ENCODE measurements at places on chromosomes 2 and 18.

DNA sequence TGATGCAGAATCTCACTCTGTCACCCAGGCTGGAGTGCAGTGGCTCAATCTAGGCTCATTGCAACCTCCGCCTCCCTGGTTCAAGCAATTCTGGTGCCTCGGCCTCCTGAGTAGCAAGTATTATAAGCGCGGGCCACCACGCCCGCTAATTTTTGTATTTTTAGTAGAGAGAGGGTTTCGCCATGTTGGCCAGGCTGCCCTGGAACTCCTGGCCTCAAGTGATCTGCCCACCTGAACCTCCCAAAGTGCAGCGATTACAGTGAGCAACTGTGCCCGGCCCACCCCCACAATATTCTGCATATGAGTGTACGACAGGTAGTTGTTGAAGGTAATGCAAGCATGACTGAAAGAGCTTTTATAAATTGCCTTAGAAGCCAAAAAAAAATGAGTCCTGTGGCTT lies 1.2 kb downstream of the WDR75 start:
- DNase-seq = no peak

DNA sequence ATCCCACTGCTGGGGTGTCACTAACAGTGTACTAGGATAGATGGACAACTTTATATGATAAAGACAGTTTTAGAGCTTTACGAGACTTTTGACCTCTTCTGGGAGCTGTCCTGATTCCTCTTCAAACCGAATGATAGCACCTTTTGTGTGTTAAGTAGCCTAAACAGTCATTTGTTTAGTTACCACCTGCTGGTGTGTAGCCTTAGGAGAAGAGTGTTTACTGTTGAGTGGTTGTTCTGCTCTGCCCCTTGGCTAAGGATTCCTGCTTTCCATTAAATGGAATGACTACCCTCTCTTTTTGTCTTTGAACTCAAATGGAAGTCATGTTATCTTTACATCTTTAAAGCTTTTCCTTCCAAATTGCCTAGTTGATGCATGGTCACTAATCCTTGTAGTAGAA lies 28.0 kb upstream of the MGAT5 start:
- DNase-seq = no peak

DNA sequence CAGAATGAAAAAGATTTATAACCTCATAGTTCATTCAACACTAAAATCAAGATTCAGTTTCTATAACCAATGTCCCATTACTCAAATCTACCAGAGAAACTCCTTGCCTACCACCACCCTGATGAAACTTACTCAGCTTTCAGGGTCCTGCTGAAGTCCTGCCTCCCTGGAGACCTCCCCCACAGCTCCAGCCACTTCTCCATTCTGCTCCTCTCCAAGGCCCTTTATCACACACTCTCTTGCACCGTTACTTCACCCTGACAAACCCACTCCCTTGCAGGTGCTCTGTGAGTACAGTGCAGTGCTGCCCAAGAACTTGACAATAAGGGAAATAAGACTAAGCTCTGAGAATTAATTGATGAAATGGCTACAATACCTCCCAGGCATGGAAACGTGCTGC lies 83.5 kb upstream of the CDCA7 start:
- DNase-seq = peak; percentile 19

- DNase-seq = no peak
Observed at GRCh38 chr2:43402002-43402401, 175.6 kb upstream of the ZFP36L2 start.

- DNase-seq = no peak
Observed at GRCh38 chr18:25813110-25813509, 277.3 kb downstream of the SS18 start.

DNA sequence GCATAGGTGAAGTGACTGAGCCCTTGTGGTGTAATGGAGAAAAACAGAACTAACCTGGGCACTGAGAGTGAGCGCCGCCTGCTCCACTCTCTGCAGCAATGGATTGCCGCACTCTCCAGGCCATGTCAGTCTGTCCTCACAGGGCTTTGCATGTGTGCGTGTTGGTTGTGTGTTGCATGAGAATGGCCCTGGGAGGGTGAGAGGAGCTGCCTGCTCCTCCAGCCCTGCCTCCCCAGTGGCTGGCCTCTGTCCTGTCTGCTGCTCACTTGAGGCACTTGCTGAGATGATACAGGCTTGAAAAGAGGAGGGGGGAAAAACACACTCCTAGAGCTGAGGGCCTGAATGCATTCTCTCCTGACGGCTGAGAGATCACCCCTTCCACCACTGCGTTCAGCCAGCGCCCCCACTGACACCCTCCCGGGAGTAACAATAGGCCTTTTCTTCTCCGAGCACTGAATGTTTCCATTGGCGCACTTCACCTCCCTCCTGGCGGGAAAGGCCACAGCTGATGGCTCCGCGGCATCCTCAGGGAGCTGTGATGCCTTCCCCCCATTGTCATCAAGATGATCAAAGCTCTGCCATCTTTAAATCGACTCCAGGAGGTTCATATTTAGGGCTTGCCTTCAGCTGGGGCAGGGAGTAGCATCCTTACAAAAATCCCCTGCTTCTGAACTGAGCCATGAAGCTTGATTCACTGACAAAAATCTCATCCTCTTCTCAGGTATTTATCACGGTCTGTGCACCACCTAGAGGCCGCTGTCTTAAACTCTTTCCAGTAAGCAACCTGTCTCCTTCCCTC lies 49.9 kb upstream of the DAPL1 start:
- peak; percentile 56 for DNase-seq

- DNase-seq = no peak
Observed at GRCh38 chr2:42909966-42910365, 117.6 kb upstream of the HAAO start.

GRCh38 chr2:125593036-125593435 lies 1062.9 kb upstream of the GYPC start:
- no peak for DNase-seq

DNA sequence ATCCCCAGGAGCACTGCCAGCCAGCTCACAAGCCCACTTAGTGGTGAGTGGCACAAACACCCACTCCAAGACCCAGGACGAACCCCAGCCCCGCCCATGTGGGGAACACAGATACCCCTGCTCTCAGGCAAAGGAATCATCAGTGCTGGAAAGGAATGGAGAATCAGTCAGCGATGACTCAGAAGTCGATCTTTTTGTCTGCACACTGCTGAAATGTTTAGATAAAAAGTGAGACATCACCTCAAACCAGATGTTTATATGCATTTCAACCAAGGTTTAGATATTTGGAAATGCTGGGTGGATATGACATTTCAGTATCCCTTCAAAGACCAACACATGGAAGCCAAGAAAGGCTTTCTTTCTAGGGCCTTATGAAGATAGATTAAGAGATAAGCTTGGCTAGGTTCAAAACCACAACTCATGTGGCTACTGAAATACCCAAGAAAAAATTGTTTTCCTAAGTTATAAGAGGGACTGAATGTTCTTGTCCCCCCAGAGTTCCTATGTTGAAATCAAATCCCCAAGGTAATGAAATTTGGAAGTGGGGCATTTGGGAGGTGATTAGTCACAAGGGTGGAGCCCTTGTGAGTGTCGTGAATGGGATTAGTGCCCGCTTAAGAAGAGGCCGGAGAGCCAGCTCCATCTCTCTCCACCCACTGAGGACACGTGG lies 43.7 kb downstream of the POU3F3 start:
- no peak for DNase-seq

DNA sequence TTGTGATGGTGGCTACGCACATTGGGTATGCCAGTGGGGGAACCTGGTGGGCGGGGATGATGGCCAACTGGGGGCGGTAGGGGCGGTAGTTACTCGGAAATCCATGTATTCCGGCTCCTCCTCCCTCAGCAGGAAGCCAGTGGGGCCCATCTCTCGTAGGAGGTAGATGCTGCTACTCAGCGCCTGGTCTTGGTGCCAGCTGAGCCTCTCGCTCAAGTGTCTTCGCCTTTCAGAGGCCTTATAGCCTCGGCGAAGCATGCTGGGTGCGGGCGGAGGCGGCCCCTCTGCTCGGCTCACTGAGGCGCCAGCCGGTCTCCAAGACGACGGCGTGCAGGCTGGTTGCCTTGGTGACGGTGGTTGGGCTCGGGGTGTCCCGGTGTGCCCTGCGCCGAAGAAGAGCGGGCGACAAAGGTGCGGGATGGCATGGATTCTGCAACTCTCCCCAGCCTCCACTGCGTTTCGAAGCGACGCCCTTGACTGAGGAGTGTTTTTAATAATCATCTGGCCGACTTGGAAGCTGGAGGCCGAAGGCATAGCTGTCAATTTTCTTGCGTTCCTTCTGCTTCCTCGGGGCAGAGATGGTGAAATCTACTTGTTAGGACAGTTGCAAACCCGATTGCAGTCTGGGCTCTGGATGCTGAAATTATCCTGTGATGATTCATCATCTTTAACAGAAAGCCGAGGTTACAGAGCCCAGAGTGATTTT lies at the start of gene ZSWIM2:
TSS of gene ZSWIM2 (minus strand) at position 298 of the 706 bp plus-strand sequence. CDS start at position 258, 40 bp downstream.
- peak; percentile 43 for DNase-seq

DNA sequence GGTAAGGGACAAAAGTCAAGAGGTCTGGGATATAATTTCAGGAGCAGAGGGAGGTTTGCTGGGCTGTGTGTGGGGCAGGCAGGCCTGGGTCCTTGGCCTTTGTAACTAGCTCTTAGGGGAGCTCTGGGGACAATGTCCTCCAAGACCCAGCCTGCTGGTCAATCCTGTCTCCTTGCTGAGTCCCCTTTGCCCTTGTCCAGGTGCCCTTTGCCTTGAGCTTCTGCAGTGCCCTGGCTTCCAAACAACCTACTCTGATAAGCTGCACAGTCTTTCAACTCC lies 30.0 kb upstream of the REEP1 start:
- no peak for DNase-seq

DNA sequence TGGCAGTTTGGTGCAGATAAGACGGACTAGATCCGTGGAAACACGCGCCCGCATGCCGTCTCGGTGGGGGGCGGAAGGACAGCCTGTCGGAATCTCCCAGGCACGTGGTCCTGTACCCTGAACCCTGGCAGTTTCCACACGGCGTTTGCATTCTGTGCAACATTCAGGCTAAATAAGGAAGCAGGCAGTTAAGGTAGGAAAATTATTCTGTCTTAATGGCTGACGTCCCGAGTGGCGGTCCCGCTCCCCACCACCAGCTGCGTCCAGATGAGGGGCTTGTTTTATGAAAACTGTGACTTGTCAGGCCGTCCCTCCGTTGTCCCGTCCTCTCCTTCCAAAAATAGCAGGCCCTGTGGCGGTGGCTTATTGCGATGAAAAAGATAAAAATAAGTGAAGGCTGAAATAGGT lies 120.2 kb downstream of the NFATC1 start:
- DNase-seq = no peak

GRCh38 chr2:43273529-43273928 lies 47.1 kb upstream of the ZFP36L2 start:
- no peak for DNase-seq

DNA sequence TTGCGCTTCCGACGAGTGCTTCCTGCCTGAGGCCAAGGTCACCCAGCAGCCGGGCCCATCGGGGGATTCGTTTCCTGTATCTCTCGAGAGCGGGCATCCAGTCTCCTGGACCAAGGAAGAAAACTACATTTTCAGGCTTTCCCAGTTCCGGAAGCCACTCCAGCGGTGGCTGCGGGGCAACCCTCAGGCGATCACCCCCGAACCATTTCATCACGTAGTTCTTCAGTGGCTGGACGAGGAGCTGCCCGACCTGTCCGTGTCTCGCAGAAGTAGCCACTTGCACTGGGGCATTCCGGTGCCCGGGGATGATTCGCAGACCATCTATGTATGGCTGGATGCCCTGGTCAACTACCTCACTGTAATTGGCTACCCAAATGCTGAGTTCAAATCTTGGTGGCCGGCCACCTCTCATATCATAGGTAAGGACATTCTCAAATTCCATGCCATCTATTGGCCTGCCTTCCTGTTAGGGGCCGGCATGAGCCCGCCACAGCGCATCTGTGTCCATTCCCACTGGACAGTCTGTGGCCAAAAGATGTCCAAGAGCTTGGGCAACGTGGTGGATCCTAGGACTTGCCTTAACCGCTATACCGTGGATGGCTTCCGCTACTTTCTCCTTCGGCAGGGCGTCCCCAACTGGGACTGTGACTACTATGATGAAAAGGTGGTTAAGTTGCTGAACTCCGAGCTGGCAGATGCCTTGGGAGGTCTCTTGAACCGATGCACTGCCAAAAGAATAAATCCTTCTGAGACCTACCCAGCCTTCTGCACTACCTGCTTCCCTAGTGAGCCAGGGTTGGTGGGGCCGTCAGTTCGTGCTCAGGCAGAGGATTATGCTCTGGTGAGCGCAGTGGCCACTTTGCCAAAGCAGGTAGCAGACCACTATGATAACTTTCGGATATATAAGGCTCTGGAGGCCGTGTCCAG lies 1.0 kb downstream of the MARS2 start:
- no peak for DNase-seq

DNA sequence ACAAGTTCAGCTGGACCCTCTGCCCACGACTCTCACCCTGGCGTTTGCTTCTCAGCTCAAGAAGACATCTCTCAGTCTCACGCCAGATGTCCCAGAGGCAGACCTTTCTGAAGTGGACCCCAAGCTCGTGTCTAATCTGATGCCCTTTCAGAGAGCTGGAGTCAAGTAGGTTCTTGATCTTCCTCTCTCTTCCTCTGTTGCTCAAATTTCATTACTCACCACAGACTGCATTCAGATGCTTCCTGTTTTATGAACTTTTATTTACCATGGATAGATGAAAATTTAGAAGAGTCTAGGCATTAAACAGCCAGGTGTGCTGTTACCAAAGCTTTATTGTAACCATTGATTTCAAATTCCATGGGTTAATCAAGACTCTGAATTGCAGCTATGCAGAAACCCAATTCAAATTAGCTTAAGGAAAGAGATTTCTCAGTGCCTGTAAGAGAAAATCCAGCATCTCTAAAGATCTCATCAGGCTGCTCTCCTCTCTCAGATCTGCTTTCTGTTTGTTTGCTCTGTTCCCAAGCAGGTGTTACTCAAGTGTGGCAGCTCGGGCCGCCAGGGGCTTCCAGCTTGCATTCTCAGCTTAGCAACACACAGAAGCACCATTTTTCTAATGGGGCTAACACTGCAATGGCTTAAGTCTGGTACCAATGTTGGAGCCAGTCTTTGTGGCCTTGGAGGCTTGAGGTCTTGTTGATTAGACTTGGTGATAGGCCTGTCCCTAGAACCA lies 16.5 kb downstream of the SMARCAL1 start:
- peak; percentile 41 for DNase-seq

GRCh38 chr2:101273056-101273455 lies 20.4 kb downstream of the CNOT11 start:
- DNase-seq = no peak

GRCh38 chr18:923144-923866 lies 18.6 kb downstream of the ADCYAP1 start:
- DNase-seq = no peak
